Chondrocyte (in vitro differentiated cells): ENCODE measurements at places on chromosomes 1 and 21. TPM values are rescaled to one million over a fixed set of nuclear protein-coding genes. Genes with fewer than 3 reads are reported as not detected.
A peak's percentile ranks its signal among the peaks of the same experiment; 100 is the strongest.

DNA sequence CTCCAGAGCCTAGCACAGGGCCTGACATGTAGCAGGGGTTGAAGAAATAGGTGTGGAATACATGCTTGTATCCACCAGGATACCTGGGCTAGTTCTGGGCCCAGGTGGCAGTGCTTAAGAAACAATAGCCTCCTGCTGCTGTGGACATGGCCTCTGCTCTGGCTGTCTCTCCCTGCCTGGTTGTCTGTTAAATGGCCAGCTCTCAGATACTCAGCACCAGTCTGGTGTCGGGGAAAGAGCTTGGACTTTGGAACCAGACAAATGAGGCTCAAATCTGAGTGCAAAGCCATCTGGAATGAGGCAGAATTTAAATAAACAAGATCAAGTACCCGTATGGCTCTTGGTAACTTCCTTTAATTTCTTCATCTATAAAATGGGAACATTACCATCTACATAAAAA, 31.5 kb downstream of the SESN2 start:
- DNase-seq = no peak
- H3K4me1 ChIP-seq = peaks cover 14% of the 10 kb centered on the region
- H3K27ac ChIP-seq = no peak overlapping the region
- H3K27me3 ChIP-seq = no peaks in the 10 kb centered on the region

DNA sequence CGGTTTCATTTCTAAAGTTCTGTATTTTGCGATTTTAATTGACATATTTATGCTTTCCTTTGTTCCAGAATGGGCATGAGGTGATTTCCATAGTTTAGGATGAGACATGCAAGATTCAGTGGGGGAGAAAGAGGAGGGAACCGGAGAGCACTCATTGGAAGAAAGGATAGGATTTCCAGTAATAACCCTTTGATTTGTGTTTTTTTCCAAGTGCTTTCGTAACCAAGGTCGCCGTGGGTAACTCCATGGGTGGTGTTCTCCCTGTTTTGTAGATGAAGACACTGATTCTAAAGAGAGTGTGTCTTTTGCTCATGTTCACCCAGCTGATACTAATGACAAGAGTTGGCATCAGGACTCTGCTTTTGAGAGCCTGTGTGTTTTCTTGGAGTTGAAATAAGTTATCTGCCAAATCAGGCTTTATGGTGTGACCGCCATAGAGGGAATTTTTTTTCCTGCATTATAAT, 170.1 kb downstream of the DHRS3 start:
- peaks cover 13% of the 10 kb centered on the region for H3K36me3 ChIP-seq
- no peaks in the 10 kb centered on the region for H3K27me3 ChIP-seq
- peak overlapping the region; percentile 50 for H3K27ac ChIP-seq
- no peak overlapping the region for H3K4me3 ChIP-seq
- DNase-seq = no peak

DNA sequence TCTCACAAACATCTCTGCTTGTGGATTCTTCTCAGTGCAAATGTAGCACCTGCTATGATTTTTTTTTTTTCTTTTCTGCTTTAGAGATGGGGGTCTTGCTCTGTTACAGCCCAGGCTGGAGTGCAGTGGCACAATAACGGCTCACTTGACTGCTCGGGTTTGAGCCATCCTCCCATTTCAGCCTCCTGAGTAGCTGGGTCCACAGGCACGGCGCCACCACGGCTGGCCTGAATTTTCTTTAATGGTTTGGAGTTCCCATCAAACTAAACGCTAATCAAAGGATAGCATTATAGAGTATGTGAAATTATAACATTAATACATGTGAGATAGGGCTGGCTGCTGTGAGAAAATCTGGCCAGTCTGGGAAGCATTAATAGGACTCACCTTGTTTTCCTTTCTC, 7.2 kb upstream of the PTGER3 start:
- DNase-seq = no peak
- H3K27me3 ChIP-seq = peaks cover 2% of the 10 kb centered on the region
- H3K4me3 ChIP-seq = no peak overlapping the region
- H3K27ac ChIP-seq = no peak overlapping the region
- H3K36me3 ChIP-seq = peaks cover 10% of the 10 kb centered on the region

DNA sequence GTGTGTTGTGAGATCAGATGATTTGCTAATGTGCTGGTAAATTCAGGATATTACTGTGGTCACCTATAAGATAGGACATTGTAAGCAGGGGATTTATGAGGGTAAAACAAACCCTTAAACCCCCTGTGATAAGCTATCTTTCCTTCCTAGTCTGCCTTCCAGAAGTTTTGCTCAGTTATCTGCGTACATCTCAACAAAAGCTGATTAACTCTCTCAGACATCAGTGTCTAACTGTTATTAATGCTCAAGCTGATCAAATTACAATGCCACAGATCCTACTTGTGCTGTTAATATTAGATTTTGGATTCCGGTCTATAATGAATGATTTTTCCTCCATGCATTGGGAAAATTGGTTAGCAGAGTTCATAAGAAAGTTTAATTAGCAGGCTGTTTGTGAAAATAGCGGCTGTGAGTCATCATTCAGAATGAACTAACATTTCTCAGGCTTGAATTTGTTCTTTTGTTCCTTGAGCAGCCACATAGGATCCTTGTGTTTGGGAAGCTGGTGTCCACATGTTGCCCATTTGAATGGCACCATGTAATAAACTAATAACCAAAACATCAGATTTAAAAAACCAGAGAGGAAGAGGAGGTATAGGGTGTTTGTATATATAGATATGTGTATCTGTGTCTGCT, 48.7 kb downstream of the ELAVL4 start:
- H3K36me3 ChIP-seq = no peaks in the 10 kb centered on the region
- no peak overlapping the region for H3K4me3 ChIP-seq
- no peak overlapping the region for H3K27ac ChIP-seq
- H3K4me1 ChIP-seq = no peaks in the 10 kb centered on the region

CTSK gene
- total RNA-seq = 4.9 to 12.4 TPM (median 4.9 TPM) in 3 replicates

SESN2 gene
- 11.6 to 56.2 TPM (median 54.7 TPM) in 3 replicates for total RNA-seq

- no peak overlapping the region for H3K27ac ChIP-seq
- H3K4me3 ChIP-seq = no peak overlapping the region
- H3K27me3 ChIP-seq = no peaks in the 10 kb centered on the region
- H3K4me1 ChIP-seq = no peaks in the 10 kb centered on the region
- DNase-seq = no peak
Observed at GRCh38 chr1:84642774-84643173, 47.5 kb downstream of the SSX2IP start.

FTCD gene
- 1.7 to 4.1 TPM (median 1.7 TPM) in 3 replicates for total RNA-seq

DNA sequence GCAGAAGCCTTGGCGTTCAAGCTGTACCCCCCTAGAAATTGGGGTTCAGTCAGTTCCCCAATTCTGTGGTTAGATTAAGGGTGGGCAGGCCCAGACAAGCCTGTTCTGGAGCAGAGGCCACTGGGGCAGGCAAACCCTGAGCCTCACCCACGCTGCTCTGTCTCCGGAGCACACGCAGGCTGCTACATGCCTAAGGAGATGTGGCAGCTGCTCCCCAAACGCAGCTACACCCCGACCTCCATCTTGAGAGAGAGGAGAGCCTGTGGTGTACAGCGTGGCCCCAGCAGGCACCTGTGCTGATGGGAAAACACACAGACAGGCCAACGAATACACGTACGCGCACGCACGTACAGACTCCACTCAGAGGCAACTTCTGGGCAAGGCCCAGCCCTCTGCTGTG, 33.9 kb upstream of the GRHL3 start:
- DNase-seq = no peak
- peaks cover 2% of the 10 kb centered on the region for H3K36me3 ChIP-seq
- H3K27me3 ChIP-seq = peaks cover 5% of the 10 kb centered on the region
- H3K4me3 ChIP-seq = no peak overlapping the region
- H3K4me1 ChIP-seq = peaks cover 20% of the 10 kb centered on the region
- H3K27ac ChIP-seq = no peak overlapping the region

GRCh38 chr1:233554037-233554436, 59.9 kb upstream of the KCNK1 start:
- no peaks in the 10 kb centered on the region for H3K36me3 ChIP-seq
- H3K4me1 ChIP-seq = no peaks in the 10 kb centered on the region
- no peaks in the 10 kb centered on the region for H3K27me3 ChIP-seq
- no peak overlapping the region for H3K27ac ChIP-seq

GRCh38 chr1:52288286-52288685, 77.7 kb downstream of the CC2D1B start:
- no peak overlapping the region for H3K27ac ChIP-seq
- H3K4me3 ChIP-seq = no peak overlapping the region
- no peaks in the 10 kb centered on the region for H3K36me3 ChIP-seq
- no peaks in the 10 kb centered on the region for H3K27me3 ChIP-seq

DNA sequence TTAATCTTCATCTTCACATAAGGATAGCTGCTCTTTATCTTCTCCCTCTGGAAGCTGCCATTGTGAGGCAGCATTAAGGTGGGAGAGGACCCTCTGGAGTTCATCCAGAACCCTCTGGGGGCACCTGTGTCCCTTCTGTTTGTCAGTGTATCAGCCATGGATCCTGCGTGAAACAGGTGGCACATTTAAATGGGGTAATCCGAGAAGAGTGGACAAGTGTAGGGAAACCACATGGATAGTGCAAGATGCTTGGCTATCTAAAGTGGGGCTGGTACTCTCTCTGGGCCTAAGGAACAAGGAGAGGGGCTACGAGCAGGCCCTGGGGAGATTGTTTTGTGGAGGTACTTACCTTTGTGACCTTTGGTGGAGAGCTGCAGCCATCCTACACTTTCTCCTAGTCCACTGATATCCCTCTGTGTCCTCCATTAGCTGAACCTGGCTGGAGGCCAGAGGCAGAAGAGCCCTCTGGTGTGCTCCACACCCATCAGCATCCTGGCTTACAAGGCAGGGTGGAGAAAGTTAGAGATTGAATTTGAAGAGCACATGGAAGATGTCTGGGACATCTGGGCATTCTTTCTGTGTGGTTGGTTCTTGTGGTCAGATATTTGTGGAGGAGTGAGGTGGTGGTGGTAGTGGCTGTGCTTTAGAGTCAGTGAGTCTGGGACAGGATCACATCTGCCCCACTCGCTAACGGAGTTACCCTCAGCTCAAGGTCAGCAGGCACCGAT, 117.7 kb downstream of the FGGY start:
- no peak overlapping the region for H3K4me3 ChIP-seq
- H3K36me3 ChIP-seq = no peaks in the 10 kb centered on the region
- DNase-seq = no peak
- H3K4me1 ChIP-seq = peaks cover 29% of the 10 kb centered on the region
- H3K27me3 ChIP-seq = no peaks in the 10 kb centered on the region

ETV3L gene
- total RNA-seq = not detected in 3 replicates

- no peak overlapping the region for H3K4me3 ChIP-seq
- DNase-seq = no peak
- H3K36me3 ChIP-seq = peaks cover under 1% of the 10 kb centered on the region
- H3K27ac ChIP-seq = peak overlapping the region; percentile 85
- no peaks in the 10 kb centered on the region for H3K27me3 ChIP-seq
Observed at GRCh38 chr21:39159342-39160063, 23.7 kb downstream of the PSMG1 start.
